ENCODE measurements at places on chromosomes 6 and 20.

DNA sequence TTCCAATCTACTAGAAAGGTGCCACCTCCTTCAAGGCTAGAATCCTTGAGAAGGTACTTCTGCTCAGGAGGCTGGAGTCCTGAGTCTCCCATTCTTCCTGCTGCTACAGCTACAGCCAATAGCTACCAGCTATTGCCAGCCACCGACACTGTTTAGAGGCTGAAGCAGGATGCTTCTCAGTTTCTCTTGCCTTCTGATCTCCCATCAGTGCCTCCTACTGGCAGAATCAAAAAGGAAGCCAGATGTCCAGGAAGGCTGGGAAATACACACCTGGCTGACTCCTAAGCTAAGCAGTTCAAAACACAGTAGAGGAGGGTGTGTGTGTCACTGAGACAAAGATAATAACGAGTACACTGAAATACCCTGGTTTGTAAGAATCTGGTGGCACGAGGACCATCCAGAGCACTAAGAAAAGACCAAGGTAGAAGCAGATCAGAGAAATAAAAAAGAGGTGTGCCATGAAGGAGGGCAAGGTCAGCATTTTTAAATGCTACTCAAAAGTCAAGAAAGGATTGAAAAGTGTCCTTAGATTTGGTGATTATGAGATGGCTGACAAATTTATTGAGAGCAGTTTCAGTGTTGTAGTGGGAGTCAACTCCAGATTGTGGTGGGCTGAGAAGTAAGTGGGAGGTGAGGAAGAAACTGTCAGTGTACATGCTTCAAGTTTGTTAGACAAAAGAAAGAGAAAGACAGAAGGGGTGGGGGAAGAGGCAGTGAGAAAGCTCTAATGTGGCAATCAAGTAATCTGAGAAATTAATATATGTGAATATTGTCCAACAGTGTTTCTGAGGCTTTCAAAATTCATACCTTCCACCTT is 2.3 kb upstream of the HLA-DMA start:
- no peak for DNase-seq

DNA sequence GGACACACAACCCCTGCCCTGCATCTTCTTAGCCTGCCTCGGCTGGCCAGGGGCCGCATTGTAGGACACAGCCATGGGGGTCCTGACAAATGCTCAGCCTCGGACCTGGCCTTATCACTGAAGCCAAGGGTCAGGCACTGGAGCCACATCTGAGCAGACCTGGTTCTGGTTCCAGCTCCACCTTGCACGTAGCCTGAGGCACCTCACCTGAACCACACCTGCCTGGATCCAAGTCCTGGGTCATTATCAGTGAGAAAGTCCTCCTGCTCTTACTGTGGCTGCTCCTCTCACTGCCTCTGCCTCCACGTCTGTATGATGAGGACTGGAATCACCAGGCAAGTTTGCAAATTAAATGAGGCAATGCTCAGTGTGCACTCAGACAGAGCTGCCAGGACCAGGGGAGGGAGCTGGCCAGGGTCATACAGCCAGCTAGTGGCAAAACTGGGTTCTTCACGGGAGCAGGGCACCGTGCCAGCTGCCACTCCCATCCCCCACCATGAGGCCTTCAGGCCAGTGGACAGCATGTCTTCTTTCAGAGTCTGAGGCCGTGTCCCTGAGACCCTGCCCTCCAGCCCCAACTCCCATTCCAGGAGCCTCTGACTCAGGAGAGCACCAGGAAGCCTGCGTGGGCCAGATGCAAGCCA is 40.2 kb downstream of the MRPL14 start:
- DNase-seq: no peak

DNA sequence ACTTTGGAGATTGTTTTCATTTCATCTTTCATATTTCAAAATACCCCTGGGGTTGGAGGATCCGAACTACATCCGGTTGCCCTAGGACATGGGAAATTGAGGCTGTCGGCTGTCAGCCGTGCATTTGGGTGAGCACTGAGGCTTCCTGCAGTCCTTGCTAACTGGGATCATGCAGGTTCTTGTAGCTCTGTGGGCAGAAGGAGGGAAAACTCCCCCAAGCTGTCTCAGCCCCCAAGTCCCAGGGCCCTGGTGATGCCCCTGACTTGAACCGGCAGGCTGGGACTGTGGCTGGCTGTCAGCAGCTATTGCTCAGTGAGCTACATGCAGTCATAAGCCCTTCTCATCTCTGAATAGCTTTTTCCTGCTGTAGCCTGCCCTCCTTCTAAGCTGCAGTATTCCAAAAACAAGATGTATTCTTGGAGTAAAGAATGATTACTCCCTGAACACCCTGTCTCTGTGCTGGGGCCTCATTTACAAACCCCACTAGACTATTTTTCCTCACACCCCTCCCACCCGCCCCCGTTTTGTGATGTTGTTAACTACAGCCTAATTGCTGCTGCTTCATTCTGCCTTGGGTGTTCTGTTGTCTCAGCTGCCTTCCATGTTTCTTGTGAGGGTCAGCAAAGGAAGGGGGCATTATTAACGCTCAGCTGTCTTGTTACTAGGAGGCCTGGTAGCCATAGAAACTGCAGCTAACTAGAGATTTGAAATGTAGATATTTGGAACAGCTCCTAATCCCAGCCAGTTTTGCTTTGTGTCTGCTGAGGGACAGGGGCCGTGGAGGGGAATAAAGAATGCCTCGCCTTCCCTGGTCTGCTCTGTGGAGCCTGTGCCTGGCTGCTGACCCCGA is 18.1 kb downstream of the MTRES1 start:
- DNase-seq: no peak

- DNase-seq: no peak
Observed at GRCh38 chr6:128531696-128532095, 11.3 kb upstream of the PTPRK start.

DNA sequence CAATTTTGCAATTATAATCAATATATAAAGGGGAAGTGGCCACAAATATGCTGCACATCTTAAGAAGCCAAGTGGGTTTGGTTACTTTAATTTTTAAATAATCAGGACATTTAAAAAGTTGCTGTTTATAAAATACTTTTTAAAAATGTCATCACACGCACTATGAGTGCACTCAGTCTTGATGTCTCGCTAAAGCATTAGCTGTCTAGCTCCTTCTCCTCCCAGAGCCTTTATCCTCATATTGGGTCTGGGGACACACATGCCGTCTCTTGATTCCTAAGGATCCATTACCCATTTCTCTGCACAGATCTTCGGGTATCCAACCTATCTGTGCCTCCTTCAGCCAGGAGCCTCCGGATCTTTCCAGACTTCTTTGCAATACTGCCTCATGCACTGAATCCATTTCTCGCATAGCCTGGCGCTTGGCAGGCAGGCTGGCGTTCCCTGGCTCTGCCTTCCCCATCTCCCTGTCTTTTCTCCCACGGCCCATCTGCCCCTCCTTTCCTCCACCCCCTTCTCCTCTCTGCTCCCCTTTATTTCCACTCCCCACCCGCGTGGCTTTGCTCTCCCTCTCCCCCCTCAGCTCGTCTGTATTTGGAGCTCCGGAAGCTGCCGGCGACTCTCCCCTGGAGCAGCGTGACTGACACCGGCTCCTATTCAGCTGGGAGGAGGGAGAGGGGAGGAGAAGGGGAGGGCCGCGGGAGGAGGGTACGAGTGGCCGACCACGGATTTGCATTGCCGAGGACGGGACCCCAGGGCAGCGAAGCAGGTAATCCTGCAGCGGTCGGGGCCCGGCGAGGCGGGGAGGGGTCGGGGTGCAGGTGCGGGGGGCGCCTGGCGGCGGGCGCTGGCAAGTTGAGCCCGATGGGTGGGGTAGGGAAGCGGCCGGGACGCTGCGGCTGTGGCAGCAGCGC is at the start of gene CAP2:
TSS of gene CAP2 (plus strand) at position 618 of the 914 bp plus-strand sequence. CDS start 27,961 bp downstream, outside the sequence.
- no peak for DNase-seq

Measured in stimulated activated CD4-positive, alpha-beta T cell treated with anti-CD3 and anti-CD28 coated beads, Interleukin-15, amount 100 ng/mL, for 48 hours (primary cell).